ENCODE measurements at places on chromosomes 4 and X.

GRCh38 chr4:81030981-81031791, 678 bp downstream of the BMP3 start:
- peak; percentile 24 for DNase-seq

- no peak for DNase-seq
These were observed 40.2 kb upstream of the NKX3-2 start for GRCh38 chr4:13584481-13584880.

DNA sequence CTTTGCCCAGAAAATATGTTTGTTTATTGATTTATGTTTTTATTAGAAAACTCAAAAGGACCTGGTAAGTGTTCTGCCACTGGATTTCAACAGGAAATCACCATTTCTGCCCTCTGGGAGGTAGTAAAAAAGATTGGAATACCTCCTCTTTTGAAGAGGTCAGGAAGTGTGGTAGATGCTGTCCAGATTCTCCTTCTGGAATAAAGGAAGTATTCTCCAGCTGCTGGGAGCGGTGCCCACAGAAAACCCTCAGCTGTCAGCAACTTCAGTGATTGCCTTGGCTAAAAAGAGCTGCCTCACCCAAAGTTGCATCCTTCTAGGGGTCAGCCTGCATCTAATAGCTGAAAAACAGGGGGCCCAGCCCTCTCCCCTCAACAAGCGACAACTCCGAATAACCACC, 13.8 kb upstream of the ZNF674 start:
- DNase-seq: no peak

DNA sequence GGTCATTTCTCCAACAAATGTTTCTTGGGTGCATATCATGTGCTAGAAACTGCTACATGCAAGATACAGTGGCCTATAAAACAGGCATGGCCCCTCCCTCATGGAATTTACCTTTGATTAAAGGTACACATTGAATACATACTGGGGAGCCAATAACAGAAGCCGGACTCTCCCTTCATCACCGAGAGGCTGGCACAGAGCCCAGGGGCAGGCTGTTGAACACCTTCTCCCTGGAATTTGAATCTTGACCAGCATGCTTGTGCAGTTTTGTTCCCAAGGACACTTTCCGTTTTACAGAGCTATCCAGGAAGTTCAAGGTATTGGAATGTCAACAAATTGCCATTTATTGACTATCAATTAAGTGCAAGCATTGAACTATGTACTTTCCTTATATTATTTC, 33.2 kb downstream of the PPARGC1A start:
- no peak for DNase-seq

DNA sequence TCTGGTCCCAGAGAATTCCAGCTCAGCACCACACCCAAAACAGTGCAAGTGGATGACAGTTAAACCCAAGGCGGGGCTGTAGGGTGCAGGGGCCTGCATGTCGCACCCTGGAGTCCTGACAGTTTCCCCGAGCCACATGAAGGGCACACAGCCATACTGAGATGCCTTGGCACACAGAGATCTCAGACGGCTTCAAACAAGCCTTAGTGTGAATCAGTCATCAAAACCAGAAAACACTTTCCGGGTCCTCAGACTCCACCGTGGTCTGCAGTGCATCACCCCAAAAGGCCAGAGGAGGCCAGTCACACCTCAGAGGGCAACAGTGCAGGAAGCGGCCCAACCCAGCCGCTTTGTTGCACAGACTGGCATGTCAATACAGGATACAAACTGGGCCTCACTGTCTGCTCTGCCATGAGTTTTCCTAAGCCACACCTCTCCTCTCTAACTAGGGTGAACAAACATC, 64.6 kb upstream of the ENPP6 start:
- peak; percentile 22 for DNase-seq

DNA sequence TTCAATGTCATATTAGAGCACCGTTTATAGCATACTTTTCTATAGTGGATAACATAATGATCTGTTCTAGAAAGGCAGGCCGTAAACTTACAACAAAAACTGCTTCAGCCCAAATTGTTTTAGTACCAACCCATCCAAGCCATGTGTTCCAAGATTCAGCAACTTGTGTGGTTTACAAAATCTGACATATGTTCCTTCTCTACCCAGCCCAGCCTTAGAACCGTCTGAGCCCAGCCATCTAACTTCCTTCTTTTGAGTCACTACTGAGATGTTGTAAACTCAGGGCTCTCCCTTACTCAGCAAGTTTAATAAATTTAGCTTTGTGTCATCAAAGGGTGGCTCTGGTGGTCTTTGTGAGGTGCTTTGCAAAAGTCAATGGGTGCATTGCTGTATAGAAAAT, 32.4 kb upstream of the REPS2 start:
- peak; percentile 83 for DNase-seq

DNA sequence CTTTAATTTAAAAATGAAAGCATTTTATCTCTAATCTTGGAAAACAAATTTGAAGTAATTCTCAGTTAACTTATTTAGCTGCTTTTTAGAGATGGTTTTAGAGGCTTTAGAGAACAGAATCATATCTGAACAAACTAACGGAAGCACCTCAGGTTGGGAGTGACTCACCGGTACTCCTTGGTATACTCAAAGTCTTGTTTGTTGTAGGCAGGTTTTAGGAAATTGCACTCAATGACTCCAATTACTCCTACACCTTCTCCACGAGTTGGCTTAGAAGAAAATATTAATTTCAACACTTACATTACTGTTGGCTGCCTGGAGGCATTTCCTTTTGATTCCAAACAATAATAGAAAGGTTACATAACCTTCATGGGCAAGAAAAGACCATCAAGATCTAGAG, 23.6 kb downstream of the MORC4 start:
- DNase-seq: no peak

- no peak for DNase-seq
These were observed 34.7 kb downstream of the ZNF41 start for GRCh38 chrX:47448165-47448806.

- no peak for DNase-seq
These were observed 74.1 kb downstream of the EVC start for GRCh38 chr4:5784960-5785611.

GRCh38 chrX:130869239-130869638, 33.8 kb downstream of the ENOX2 start:
- DNase-seq: no peak

DNA sequence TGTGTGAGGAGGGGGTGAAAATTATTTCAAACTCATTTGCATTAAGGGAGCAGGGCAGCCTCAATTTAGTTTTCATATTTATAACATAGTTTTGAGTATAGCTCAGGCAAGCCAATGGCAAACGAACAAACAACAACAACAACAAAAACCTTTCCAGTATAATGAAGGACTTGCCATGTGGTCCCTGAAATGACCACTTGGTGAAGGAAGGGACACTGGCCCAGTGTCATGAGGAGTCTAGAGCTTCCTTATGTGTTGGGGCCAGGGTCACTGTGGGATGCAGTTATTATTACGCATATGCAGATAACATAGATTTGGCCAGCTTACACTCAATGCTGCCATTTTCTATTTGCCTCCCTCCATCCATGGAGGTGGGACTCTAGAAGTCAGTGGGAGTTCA, 23.3 kb downstream of the NKX3-2 start:
- DNase-seq: no peak

- DNase-seq: no peak
These were observed 6.6 kb upstream of the PPM1K start for GRCh38 chr4:88291003-88291402.

GRCh38 chr4:183399616-183400015, 44.8 kb upstream of the CDKN2AIP start:
- DNase-seq: peak; percentile 67

GRCh38 chr4:34851411-34851810, 1392.9 kb downstream of the ARAP2 start:
- DNase-seq: no peak

- no peak for DNase-seq
These were observed 23.1 kb upstream of the TNIP3 start for GRCh38 chr4:121187206-121187605.

DNA sequence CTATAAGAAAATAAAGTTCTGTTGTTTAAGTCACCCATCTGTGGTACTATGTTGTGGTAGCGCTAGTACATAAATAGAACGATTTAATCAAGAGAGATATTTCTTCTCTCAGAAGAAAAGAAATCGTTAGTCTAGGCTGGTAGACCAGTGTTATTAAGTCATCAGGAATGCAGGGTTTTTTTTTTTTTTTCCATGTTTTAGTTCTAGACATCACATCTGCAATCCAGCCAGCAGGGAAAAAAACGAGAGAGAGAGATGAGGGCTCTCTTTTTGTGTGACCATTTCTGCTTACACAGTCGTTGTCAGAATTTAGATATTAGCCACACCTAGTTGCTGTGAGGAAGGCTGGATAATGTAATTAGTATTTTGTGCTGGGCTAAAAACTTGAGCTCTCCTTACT, 417.4 kb downstream of the TMA16 start:
- DNase-seq: no peak

- peak; percentile 19 for DNase-seq
These were observed 1149.7 kb downstream of the STPG2 start for GRCh38 chr4:96993560-96993959.

DNA sequence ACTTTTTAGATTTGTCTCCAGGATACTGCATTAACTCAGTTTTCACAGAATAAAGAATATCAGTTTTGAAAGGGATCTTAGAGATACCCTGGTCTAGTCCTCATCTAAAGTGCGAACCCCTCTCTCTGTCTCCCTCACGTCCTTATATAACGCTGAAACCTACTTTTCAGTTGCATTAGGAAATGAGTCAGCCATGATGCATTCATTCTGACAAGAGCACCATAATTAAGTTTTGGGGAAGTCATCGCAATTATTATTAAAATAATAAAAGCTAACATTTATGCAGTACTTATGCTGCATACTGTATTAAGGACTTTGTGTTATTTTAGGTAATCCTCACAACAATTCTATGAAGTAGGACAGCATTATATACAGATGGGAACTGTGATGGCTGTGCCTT, 116.1 kb downstream of the REELD1 start:
- DNase-seq: no peak

- DNase-seq: no peak
These were observed 167.3 kb upstream of the SH3RF1 start for GRCh38 chr4:169438057-169438480.

- no peak for DNase-seq
These were observed 97.9 kb downstream of the PHKA2 start for GRCh38 chrX:18886005-18886343.

GRCh38 chr4:21203416-21203815, 503.2 kb downstream of the PACRGL start:
- no peak for DNase-seq

DNA sequence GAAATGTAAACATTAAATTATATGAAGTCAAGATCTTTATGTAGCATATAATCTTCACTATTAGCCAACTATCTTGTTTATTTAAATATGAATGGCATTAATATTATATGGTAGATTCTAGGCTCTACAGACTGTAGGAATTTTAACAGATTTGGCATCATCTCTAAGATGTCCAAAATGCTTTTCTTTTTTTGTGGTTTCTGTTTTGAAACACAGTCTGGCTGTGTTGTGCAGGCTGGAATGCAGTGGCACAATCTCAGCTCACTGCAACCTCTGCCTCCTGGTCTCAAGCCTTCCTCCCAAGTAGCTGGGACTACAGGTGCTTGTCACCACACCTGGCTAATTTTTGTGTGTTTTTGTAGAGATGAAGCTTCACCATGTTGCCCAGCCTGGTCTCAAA, 76.2 kb downstream of the ELOVL6 start:
- no peak for DNase-seq

- no peak for DNase-seq
These were observed 19.0 kb downstream of the SLC2A9 start for GRCh38 chr4:10002278-10002677.

DNA sequence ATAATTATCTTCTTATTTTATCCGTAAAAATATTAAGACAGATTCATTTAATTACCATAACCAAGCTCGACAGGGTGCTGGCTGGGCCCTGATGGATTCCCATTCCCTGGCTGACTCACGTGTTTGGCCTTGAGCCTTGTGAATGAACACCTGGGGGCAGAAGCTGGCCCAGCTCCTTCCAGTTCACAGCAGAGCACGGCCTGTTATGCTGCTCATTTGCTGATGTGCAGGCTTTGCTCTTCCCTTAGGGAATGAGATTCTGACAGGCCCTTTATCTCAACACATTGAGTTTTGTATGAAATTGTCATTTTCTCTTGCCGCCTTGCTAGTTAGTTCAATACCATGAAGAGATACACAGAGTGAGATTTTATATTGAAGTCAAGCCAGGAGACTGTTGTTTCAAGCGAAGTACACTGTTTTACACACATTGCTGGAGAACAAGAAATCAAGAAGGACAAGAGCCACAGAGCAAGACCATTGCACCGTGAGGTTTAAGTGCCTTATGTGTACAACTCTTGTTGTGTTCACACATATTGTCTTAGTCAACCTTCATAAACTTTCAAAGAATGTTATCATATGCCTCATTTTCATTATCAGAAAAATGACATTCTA, 1583.3 kb downstream of the STIM2 start:
- no peak for DNase-seq

- DNase-seq: peak; percentile 51
These were observed 134.9 kb downstream of the MAML3 start for GRCh38 chr4:140018931-140019618.

DNA sequence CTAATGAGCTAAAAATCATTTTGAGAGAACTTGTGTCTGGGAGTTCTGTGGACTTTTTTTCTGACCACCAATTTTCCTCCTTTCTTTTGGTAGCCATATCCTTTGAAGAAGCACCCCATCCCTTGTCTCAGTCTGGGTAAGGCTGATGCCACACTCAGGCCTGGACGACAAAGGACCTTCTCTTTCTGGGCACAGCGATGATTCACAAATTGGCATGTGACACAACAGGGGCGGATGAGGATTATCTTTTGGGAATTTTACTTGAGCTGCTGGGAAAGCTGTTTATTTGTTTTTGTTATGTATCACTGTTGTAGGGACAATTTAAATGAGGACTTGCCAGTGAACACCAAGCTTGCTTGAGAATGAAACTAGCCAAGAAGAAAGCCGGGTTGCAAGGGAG, 233.4 kb upstream of the HAND2 start:
- no peak for DNase-seq

- no peak for DNase-seq
These were observed 25.3 kb upstream of the SOD3 start for GRCh38 chr4:24770032-24770584.

DNA sequence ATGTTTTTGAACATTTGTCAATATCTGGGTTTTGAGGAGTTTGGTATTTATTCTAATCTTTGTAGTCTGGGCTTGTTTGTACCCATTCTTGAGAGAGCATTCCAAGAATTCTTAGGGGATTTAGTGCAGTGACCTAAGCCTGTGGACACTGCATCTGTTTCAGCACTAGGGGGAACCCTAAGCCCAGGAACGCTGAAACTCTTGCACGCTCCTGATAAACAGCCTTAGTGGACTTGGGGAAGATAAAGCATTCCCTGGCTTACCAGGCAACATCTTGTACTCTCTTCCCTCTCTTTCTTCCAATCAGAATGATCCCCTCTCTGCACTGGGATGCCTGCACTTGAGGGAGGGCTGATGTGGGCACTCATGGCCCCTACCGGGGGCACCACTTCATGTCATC, 654.9 kb upstream of the HTR2C start:
- DNase-seq: peak; percentile 36

GRCh38 chr4:136528131-136528530, 1004.2 kb downstream of the PCDH18 start:
- DNase-seq: no peak

- no peak for DNase-seq
These were observed 56.0 kb upstream of the MAGED1 start for GRCh38 chrX:51837451-51837850.
